ENCODE measurements at places on chromosomes 2 and 18. TPM values are rescaled to one million over a fixed set of nuclear protein-coding genes. Genes with fewer than 3 reads are reported as not detected.

The ARPC2 gene
- 636 TPM for total RNA-seq

The SDC1 gene
- total RNA-seq = 0.14 TPM

The GKN2 gene
- total RNA-seq = not detected

The SH3RF3 gene
- 1.9 TPM for total RNA-seq

DNA sequence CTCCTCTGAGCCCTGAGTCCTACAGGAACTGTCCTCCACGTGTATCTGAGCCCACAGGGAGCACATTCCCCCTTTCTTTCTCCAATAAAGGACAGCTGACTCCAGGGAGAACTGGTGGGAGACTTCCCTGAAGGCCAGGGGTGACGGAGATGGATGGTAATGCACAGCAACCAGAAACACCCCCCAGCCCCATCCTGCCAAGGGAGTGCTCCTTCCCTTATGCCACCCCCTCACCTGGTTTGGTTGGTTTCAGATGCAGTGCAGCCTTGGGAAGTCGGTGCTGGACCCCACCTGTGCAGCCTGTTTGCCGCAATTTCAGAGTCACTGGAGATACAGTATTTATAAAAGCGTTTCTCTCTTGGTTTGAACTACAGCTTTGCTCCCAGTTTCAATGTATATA lies 24.0 kb downstream of the GPR55 start:
- peaks cover 49% of the 10 kb centered on the region for H3K4me1 ChIP-seq
- H3K4me3 ChIP-seq = no peak overlapping the region
- H3K36me3 ChIP-seq = no peaks in the 10 kb centered on the region
- DNase-seq = no peak
- H3K27me3 ChIP-seq = no peaks in the 10 kb centered on the region
- no peak overlapping the region for H3K27ac ChIP-seq

DNA sequence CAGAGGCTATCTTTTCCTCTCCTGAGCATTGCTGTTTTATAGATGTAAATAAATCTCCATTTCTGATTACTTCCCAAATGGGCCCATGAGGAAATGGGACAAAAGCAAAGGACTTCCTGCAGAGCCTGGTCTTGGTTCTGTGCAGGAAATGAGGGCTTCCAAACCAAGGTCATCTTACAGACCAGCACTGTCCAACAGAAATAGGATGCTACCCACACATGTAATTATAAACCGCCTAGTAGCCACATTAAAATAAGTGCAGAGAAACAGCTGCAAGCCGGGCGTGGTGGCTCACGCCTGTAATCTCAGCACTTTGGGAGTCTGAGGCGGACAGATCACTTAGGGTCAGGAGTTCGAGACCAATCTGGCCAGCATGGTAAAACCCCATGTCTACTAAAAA lies 6.2 kb downstream of the TTL start:
- DNase-seq = no peak
- no peak overlapping the region for H3K27ac ChIP-seq
- no peak overlapping the region for H3K4me3 ChIP-seq
- H3K36me3 ChIP-seq = peaks cover 23% of the 10 kb centered on the region
